Occipital lobe (tissue), 3 donors: ENCODE measurements at places on chromosomes 16 and 17. TPM values are rescaled to one million over a fixed set of nuclear protein-coding genes. Genes with fewer than 3 reads are reported as not detected.

- no peak for DNase-seq
Measured at GRCh38 chr17:55965051-55965450, 188.2 kb upstream of the ANKFN1 start.

DNA sequence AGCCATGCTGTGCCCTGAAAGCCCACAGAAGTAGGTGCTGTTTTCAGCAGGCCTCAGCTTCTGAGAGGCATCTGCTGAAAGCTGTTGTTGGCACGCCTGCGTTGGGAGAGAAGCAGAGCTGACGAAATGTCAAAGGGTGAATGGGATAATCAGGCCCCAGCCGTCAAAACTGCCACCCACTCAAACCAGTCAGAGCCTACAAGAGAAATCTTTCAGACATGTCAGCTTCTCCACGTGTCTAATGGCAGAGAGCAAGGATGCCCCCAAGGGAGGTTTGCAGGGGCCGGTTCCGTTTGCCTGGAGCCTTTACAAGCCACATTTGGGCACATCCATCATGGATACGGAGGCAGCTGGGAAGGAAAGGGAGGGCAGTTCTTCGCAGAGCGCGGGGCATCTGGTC lies 568.2 kb upstream of the EEF2KMT start:
- no peak for DNase-seq

DNA sequence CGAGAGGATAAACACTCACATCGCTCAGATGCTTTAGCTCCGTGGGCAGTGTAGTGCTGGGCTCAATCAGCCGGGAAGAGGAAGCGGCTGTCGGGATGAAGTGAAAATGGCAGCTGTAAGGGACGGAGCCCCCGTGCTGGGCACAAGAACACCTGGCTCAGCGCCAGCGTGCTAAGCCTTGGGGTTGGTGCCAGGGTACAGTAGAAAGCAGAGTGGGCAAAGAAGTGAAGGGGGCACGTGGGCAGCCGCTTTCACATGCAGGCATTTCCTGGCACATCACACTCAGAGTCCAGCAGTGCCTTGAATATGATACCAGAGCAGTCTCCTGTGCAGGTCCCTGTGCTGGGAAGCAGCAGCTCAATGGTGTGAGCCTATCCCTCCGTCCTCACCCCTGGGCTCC lies 51.1 kb upstream of the FOXF1 start:
- DNase-seq, result no peak

- no peak for DNase-seq
Measured at GRCh38 chr17:72882426-72882825, 210.1 kb downstream of the SLC39A11 start.

The ASIC2 gene
- 13.1 TPM for total RNA-seq

The C17orf78 gene
- not detected for total RNA-seq

The MYH8 gene
- 2.0 TPM for total RNA-seq
